Aorta (tissue), 5 donors: ENCODE measurements at places on chromosomes 7 and 10.

DNA sequence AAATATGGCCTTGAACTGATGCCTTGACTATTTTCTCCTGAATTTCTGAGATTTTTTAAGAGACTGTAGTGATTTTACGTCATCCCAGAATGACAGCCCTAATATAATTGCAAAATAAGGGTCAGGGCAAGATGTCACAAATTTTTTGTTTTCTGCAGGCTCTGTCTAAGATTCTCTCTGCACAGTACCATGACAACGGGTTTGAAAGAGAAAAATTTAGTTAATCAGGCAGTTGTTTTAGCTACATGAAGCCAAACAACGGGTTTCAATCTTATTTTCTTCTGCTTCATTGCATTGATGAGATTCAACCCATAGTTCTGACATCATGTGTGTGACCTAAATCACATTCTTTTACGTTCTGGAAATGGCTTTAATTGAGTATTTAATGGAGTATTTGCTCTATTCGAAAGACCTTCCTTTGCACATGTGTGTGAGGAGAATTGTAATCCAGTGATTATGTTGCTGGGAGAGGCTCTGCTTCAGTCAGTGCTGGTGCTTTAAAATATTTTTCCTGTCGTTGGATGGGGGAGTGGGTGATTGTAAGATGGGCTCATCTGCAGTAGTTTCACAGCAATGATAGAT lies 118.0 kb upstream of the RHOBTB1 start:
- H3K4me3 ChIP-seq = no peak overlapping the region
- H3K27ac ChIP-seq = no peak overlapping the region
- DNase-seq = no peak
- peaks cover 1% of the 10 kb centered on the region for H3K4me1 ChIP-seq
- H3K36me3 ChIP-seq = no peaks in the 10 kb centered on the region

GRCh38 chr7:128708824-128709223 lies 30.3 kb upstream of the CALU start:
- DNase-seq = no peak
- H3K4me3 ChIP-seq = no peak overlapping the region
- no peaks in the 10 kb centered on the region for H3K4me1 ChIP-seq
- no peaks in the 10 kb centered on the region for H3K36me3 ChIP-seq
- H3K27ac ChIP-seq = no peak overlapping the region

DNA sequence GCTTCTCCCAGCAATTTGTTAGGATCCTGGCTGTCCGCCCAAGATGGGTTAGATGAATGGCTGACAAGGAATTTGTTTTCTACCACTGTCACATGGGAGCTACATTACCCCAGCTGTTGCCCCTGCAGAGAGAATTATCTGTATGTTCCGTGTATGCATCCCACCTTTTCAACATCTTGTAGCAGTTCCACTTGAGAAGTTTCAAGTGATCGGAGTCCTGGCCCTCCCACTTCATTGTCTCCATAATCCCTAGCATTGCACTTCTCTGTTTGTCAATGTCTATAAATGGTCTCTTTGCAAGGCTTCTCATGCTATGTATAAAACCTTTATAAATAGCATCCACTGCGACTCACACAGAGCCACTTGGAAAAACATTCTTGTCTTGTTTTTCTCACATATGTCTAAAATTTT lies 972.5 kb downstream of the CNTNAP2 start:
- no peaks in the 10 kb centered on the region for H3K4me1 ChIP-seq
- no peaks in the 10 kb centered on the region for H3K36me3 ChIP-seq
- DNase-seq = no peak
- no peak overlapping the region for H3K4me3 ChIP-seq

DNA sequence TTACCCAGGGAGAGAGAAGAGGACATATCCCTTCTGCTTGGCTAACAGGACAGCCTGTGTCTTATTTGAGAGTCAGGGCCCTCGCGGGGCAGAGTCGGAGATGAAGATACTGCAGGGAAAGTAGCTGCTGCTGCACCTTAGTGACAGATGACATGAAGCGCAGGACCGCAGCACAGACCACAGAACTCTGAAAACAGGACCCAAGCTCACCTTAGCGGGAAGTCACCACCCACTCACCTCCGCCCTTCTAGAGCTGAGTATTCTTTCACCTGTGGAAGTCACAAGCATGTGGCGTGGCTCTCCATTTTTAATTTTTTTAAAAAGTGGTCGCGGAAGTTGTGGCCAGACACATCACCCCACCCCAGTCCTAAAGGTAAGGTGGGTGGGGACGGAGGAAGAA lies 191.4 kb downstream of the FAM107B start:
- no peak for DNase-seq
- no peak overlapping the region for H3K4me3 ChIP-seq
- no peaks in the 10 kb centered on the region for H3K4me1 ChIP-seq
- H3K27me3 ChIP-seq = no peaks in the 10 kb centered on the region
- H3K36me3 ChIP-seq = no peaks in the 10 kb centered on the region
- no peak overlapping the region for H3K27ac ChIP-seq

- H3K27me3 ChIP-seq = no peaks in the 10 kb centered on the region
- DNase-seq = no peak
- no peak overlapping the region for H3K4me3 ChIP-seq
- no peaks in the 10 kb centered on the region for H3K36me3 ChIP-seq
- no peak overlapping the region for H3K27ac ChIP-seq
- H3K4me1 ChIP-seq = no peaks in the 10 kb centered on the region
Observed at GRCh38 chr7:151447312-151447711, 7.4 kb upstream of the CRYGN start.

GRCh38 chr10:109737626-109738025 lies 185.7 kb downstream of the XPNPEP1 start:
- peaks cover 2% of the 10 kb centered on the region for H3K27me3 ChIP-seq
- H3K27ac ChIP-seq = no peak overlapping the region
- DNase-seq = no peak
- H3K36me3 ChIP-seq = no peaks in the 10 kb centered on the region
- H3K4me1 ChIP-seq = no peaks in the 10 kb centered on the region

GRCh38 chr10:62081341-62082270 lies 180.1 kb downstream of the ARID5B start:
- H3K4me3 ChIP-seq = no peak overlapping the region
- no peaks in the 10 kb centered on the region for H3K27me3 ChIP-seq
- peaks cover 19% of the 10 kb centered on the region for H3K4me1 ChIP-seq

- no peaks in the 10 kb centered on the region for H3K36me3 ChIP-seq
- no peak overlapping the region for H3K27ac ChIP-seq
- DNase-seq = no peak
- H3K4me1 ChIP-seq = no peaks in the 10 kb centered on the region
- H3K4me3 ChIP-seq = peak overlapping the region; percentile 45
- H3K27me3 ChIP-seq = no peaks in the 10 kb centered on the region
Observed at GRCh38 chr7:26863518-26864308, 677 bp downstream of the SKAP2 start.

GRCh38 chr7:81680120-81680519 lies 89.7 kb downstream of the HGF start:
- no peaks in the 10 kb centered on the region for H3K36me3 ChIP-seq
- no peak overlapping the region for H3K4me3 ChIP-seq
- no peaks in the 10 kb centered on the region for H3K27me3 ChIP-seq

- no peaks in the 10 kb centered on the region for H3K4me1 ChIP-seq
- H3K27me3 ChIP-seq = no peaks in the 10 kb centered on the region
- H3K4me3 ChIP-seq = no peak overlapping the region
- no peaks in the 10 kb centered on the region for H3K36me3 ChIP-seq
- H3K27ac ChIP-seq = no peak overlapping the region
- no peak for DNase-seq
Observed at GRCh38 chr7:120825576-120825975, 32.4 kb downstream of the TSPAN12 start.

GRCh38 chr7:116566666-116567065 lies 41.8 kb downstream of the CAV1 start:
- H3K27me3 ChIP-seq = no peaks in the 10 kb centered on the region
- H3K36me3 ChIP-seq = no peaks in the 10 kb centered on the region
- no peak overlapping the region for H3K4me3 ChIP-seq
- no peak for DNase-seq
- H3K27ac ChIP-seq = no peak overlapping the region

DNA sequence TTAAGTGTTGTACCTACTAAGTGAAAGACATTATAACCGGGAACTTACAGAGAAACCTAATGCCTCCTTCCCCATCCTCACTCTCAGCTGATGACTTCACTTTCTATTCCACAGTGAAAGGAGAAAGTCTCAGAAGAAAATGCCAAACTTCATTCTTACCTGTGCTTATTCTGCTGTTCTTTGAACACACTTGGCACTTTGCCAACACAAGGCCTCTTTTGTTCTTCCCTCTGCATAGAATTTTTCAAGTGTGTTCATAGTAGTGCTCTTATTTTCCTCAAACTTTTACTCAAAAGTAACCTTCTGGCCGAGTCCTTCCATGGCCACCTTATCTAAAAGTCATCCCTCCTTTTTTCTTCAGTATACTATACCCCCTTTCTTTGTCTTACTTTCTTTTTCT lies 59.4 kb upstream of the ETV1 start:
- H3K36me3 ChIP-seq = no peaks in the 10 kb centered on the region
- H3K27me3 ChIP-seq = no peaks in the 10 kb centered on the region
- DNase-seq = no peak
- no peaks in the 10 kb centered on the region for H3K4me1 ChIP-seq
- H3K27ac ChIP-seq = no peak overlapping the region

- no peaks in the 10 kb centered on the region for H3K4me1 ChIP-seq
- H3K27me3 ChIP-seq = peaks cover 1% of the 10 kb centered on the region
- no peaks in the 10 kb centered on the region for H3K36me3 ChIP-seq
- no peak for DNase-seq
- H3K27ac ChIP-seq = no peak overlapping the region
Observed at GRCh38 chr7:34361663-34362250, 296.3 kb upstream of the NPSR1 start.

- H3K36me3 ChIP-seq = no peaks in the 10 kb centered on the region
- no peak overlapping the region for H3K4me3 ChIP-seq
- no peak overlapping the region for H3K27ac ChIP-seq
- H3K27me3 ChIP-seq = no peaks in the 10 kb centered on the region
Observed at GRCh38 chr7:155948845-155949244, 136.6 kb upstream of the SHH start.

- no peak overlapping the region for H3K4me3 ChIP-seq
- H3K4me1 ChIP-seq = no peaks in the 10 kb centered on the region
- H3K27ac ChIP-seq = no peak overlapping the region
- DNase-seq = no peak
- no peaks in the 10 kb centered on the region for H3K27me3 ChIP-seq
Observed at GRCh38 chr7:159045839-159046238, 98.8 kb downstream of the VIPR2 start.

DNA sequence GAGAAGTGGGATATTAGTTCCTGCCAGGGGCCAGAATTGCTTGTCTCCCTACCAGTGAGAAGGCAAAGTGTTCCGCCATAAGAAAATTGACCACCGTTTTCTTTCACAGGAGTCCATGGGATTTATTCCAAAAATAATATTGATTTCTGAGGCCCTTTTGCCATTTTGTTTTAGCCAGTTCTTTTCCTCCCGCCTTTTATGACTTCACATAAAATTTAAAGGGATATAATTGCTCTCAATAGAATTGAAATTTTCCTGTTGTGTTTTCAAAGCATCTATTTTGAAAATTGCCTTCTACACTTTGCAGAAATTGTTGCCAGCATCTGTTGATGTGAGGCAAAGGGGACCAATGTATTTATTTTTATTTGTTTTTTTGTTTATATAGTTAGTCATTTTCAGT lies 53.6 kb downstream of the PLCE1 start:
- H3K36me3 ChIP-seq = no peaks in the 10 kb centered on the region
- H3K4me1 ChIP-seq = peaks cover under 1% of the 10 kb centered on the region
- no peak for DNase-seq
- no peaks in the 10 kb centered on the region for H3K27me3 ChIP-seq
- H3K4me3 ChIP-seq = no peak overlapping the region

GRCh38 chr10:42941295-42941644 lies 135.6 kb upstream of the RET start:
- H3K27ac ChIP-seq = no peak overlapping the region
- no peaks in the 10 kb centered on the region for H3K36me3 ChIP-seq
- no peak for DNase-seq
- no peaks in the 10 kb centered on the region for H3K4me1 ChIP-seq
- H3K27me3 ChIP-seq = no peaks in the 10 kb centered on the region
- H3K4me3 ChIP-seq = no peak overlapping the region

GRCh38 chr7:29270594-29271318 lies 76.2 kb downstream of the CHN2 start:
- H3K4me3 ChIP-seq = no peak overlapping the region
- H3K36me3 ChIP-seq = no peaks in the 10 kb centered on the region
- H3K27me3 ChIP-seq = no peaks in the 10 kb centered on the region

- H3K4me1 ChIP-seq = no peaks in the 10 kb centered on the region
- H3K27ac ChIP-seq = no peak overlapping the region
- H3K36me3 ChIP-seq = no peaks in the 10 kb centered on the region
Observed at GRCh38 chr10:43121444-43121843, 16.8 kb upstream of the CSGALNACT2 start.

- DNase-seq = no peak
- H3K27me3 ChIP-seq = no peaks in the 10 kb centered on the region
- no peak overlapping the region for H3K27ac ChIP-seq
- H3K36me3 ChIP-seq = no peaks in the 10 kb centered on the region
Observed at GRCh38 chr10:74328388-74328787, 177.4 kb downstream of the ADK start.

DNA sequence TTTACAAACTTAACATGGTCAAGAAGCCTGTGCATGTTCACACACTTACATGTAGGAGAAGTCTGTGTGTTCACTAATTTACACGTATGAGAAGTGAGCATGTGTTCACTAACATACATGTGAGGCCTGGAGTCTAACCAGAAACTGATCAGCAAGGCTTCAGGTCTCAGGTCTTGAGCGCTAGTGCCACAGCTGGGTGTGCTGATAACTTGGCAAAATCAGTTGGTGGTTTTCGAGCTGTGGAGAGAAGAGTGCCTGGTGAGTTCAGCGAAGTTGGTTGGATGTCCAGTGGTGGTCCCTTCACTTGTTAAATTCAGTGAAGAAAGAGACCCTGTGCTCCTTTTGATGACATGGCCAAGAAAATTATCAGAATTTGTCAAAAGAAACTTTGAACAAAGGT lies 98.7 kb downstream of the CELF2 start:
- DNase-seq = no peak
- H3K27me3 ChIP-seq = no peaks in the 10 kb centered on the region
- no peaks in the 10 kb centered on the region for H3K4me1 ChIP-seq
- peaks cover 1% of the 10 kb centered on the region for H3K36me3 ChIP-seq
- H3K27ac ChIP-seq = no peak overlapping the region
- H3K4me3 ChIP-seq = no peak overlapping the region

DNA sequence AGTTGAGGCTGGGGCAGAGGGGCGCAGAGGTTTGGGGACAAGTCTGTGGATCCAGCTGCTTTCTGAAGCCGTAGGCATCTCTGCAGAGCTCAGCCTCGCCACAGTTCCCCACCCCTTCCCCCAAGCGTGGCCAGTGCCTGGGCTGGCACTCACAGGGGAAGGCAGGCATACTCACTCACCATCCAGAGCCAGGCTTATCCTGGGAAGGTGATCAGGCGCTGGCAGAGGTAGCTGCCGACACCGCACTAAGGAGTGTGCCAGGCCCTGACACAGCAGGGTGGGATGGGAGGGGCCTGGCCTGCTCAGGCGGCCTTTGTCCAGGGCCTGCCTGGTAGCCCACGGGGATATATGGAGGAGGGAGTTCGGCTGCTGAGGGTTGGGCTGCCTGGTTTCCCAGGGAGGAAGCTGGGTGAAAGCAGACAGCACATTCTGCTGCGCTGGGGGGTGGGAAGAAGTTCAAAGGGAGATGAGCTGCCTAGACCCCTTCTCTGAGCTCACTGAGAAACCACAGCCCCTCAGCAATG lies 15.9 kb downstream of the VSIR start:
- H3K4me1 ChIP-seq = no peaks in the 10 kb centered on the region
- H3K27ac ChIP-seq = no peak overlapping the region
- no peak overlapping the region for H3K4me3 ChIP-seq
- no peaks in the 10 kb centered on the region for H3K27me3 ChIP-seq

GRCh38 chr7:75971961-75972763 lies 22.2 kb downstream of the TMEM120A start:
- H3K27ac ChIP-seq = no peak overlapping the region
- H3K27me3 ChIP-seq = no peaks in the 10 kb centered on the region
- no peaks in the 10 kb centered on the region for H3K4me1 ChIP-seq
- peak; percentile 87 for DNase-seq
